ENCODE measurements at places on chromosomes 7 and 10.

DNA sequence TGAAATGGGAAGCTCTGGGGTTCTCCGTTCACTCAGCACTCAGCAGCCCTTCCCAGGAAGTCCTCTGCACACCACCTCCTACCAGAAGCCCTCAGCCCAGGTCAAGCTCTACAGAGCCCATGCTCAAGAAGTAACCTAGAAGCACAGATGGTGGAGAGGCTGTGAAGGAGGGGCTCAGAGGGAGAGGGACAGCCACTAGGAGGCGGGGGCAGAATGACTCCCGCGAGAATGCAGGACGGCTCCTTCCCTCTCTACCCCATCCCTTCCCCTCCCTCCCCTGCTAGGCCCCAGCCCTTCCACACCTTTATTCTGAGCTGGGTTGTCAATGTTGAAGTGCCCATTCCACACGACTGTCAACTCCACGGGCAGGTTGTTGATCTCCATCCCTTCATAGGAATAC is 373.2 kb downstream of the PLXNA4 start:
- no peak for DNase-seq

- no peak for DNase-seq
Measured at GRCh38 chr10:111531690-111532089, 454.9 kb downstream of the ADRA2A start.

- DNase-seq: no peak
Measured at GRCh38 chr7:39033885-39034624, 56.3 kb downstream of the POU6F2 start.

- no peak for DNase-seq
Measured at GRCh38 chr7:100825215-100825671, 2.1 kb downstream of the EPHB4 start.

- DNase-seq: no peak
Measured at GRCh38 chr7:142832417-142832816, 22.5 kb upstream of the EPHB6 start.

- DNase-seq: no peak
Measured at GRCh38 chr7:51253157-51253556, 63.5 kb downstream of the COBL start.

DNA sequence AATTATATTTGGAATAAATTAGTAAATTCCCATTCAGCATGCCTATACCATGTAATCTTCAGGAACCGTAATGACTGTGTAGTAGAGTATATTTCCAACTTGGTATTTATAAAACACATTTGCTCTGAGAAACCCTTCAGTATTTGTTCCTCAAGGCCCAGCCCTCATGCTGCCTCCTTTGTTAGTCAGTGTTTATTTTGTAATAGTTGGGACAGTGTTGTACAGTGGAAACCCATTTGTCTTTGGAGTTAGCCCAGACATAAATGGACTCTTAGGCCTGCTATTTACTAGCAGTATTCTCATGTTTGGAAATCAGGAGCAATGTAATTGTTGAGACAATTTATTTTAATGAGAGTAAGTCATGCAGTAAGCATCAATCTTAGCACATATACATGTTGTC is 686.9 kb downstream of the AUTS2 start:
- no peak for DNase-seq

- DNase-seq: no peak
Measured at GRCh38 chr7:81367326-81367931, 402.4 kb downstream of the HGF start.

GRCh38 chr10:98852686-98853085 is 383.0 kb downstream of the HPSE2 start:
- no peak for DNase-seq

GRCh38 chr10:70265032-70265689 is 18.6 kb downstream of the NPFFR1 start:
- no peak for DNase-seq

- no peak for DNase-seq
Measured at GRCh38 chr10:60222047-60222446, 167.6 kb downstream of the ANK3 start.

DNA sequence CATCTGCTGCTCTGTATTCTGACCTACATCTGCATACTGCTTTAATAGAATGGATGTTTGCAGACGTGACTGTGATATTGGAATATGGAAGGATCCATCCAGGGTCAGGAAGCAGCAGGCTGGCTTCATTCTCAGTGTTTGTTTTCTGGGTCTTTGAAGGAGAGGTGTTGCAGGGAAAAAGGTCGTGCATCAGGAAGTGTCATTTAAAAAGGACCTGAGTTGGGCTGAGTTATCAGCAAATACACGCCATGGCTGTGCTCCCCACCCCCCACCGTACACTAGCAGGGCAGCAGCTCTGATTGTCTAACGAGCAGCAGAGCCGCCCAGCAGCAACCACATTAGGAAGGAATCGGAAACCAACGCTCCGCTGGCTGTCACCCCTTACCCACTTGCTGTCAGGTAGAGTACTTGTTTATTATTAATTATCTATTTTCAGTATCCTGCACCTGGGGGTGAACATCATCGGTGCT is 63.1 kb upstream of the STEAP1B start:
- no peak for DNase-seq

- no peak for DNase-seq
Measured at GRCh38 chr7:94374231-94374630, 20.5 kb upstream of the COL1A2 start.

DNA sequence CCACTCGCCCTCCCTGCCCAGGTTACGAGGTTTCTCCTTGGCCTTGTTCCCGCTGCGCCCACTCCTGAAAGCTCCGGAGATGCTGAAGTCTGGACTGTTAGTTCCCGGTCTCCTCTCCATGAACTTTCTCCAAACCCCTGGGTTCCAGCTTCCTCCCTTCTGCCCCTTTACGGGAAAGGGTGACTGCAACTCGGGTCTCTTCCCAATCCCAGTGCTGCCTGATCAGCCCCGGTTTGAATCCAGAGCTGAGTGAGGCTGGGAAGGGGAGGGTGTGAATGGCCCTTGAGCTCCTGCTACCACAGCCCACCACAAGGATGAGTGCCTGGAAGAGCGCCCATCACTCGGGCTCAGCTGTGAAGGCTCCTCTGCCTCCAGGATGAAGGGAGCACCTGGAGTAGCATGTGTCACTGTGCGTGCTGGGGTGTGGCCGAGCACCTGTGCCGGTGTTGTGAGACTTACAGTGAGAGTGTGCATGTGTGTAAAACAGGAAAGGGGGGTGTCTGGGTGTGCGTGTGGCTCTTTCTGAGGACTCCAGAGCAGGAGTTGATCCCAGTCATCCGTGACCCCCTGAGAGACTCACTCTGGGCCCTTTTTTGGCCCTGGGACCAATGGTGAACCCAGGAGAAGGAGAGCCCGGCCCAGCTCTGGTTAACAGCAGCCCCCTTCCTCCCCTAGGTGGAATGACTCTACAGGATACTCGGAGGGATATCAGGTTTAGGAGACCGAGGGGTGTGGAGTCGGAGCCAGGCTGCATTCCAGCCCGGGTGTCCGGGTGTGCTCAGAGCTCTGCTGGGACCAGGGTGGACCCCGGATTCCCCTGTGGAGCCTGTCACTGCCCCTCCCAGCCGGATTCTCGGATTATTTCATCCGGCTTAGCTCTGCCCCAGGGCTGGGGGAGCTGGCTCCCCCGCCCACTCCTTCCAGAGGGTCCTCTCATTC is 1.1 kb upstream of the ZNF467 start:
- DNase-seq: no peak

- no peak for DNase-seq
Measured at GRCh38 chr10:113716109-113716910, 35.2 kb upstream of the PLEKHS1 start.

- DNase-seq: no peak
Measured at GRCh38 chr7:47647918-47648250, 66.0 kb upstream of the TNS3 start.

DNA sequence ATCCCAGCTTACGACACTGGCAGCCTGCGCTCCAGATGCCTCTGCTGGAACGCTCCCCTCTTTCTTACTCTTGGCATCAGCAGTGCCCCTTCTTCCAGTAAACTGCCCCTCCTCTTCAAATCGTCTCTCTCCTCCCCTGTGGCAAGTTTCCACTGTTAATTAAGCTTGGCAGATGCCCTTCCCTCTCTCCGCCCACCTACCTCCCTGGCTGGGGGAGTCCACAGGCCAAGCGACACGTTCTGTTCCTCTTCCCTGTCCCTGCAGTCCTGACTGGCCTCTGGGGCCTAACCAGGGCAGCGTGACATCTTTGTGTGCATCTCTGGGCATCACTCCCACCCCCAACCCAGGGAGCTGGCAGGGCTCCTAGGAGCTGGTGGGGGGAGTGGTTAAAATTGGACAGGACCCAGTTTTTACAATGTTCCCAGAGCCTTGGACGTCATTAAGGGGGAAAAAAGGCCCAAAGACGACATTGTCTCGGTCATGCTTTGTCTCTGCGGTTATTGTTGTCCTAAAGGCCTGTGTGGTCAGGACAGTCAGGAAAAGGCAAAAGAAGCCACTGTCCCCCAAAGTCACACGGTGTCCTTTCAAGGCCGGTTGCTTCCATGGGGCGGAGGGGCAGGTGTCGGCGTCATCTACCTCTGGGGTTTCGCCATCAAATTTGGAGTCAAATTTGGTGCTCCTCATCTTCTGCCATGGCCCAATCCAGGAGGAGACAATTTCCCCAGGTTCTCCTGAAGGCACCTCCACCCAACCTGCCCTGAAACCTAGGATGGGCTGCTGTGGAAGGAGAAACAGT is 54.2 kb downstream of the DLG5 start:
- no peak for DNase-seq

DNA sequence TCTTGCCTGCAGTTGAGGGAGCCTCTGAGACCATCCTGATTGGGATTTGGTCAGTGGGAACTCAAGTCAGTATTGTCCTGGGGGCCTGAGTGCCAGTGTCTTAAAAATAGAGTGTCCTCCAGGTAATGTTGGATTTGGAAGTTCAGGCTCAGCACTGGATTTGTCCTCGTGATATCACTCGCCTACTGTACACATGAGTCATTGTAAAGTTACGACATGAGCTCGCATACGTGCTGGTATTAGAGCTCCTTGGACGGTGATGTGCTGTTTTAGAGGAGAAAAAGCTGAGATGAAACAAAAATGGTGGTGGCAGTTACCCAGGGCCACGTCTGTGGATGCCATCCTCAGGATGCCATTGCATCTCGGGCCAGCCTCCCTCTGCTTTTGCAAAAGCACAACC is 78.2 kb downstream of the MGMT start:
- no peak for DNase-seq

GRCh38 chr7:156865493-156865892 is 27.5 kb downstream of the LMBR1 start:
- no peak for DNase-seq

DNA sequence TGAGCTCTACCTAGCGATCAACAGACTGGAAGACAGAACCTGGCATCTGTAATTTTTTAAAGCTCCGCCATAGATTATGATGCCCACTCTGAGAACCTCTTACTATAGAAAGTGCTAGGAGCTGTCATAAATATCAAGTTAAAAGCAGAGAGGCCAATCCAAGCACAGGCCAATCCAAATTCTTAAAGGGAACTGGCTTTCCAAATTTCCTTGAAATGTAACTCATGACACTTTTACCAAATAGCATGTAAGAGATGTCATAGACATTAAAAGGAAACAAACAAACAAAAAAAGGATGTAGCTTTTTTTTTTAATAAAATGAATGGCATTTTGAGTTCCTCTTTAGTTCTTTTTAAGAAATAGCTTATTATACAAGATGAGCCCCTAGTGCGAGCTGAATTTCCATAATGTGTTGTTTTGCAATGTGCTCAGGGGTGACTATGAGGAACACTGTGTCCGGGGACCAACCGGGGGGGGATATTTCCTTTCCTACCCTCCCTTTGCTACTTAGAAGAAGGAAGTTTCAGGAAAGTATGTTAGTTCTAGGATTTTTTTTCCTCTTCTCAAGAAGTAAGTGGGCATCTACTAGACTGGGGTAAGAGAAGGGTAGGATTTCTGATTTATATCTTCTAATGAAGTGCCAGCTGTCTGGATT is 23.7 kb upstream of the MRC1 start:
- DNase-seq: no peak

DNA sequence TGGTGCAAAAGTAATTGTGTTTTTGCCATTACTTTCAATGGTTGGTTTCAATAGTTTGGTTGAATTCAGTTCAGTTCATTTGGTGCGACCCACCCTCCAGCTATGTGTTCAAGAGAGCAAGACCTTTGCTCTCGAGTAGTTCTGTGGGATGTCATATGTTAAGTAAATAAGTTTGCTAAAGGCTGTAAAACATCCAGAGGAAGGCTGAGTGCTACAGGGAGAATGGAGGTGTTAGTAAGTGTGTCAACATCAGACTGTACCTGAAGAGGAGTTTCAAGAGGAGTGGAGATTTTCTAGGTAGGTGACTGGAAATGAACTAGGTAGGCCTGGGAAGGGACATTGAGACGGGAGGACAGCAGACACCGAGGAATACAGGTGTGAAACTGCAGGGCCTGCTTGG is 147.7 kb downstream of the SH2D4B start:
- no peak for DNase-seq

GRCh38 chr7:12550956-12551355 is 19.6 kb upstream of the SCIN start:
- DNase-seq: no peak

- DNase-seq: no peak
Measured at GRCh38 chr10:48670978-48671913, 13.4 kb upstream of the WDFY4 start.

GRCh38 chr10:110556969-110557601 is 10.4 kb upstream of the SMC3 start:
- peak; percentile 54 for DNase-seq

DNA sequence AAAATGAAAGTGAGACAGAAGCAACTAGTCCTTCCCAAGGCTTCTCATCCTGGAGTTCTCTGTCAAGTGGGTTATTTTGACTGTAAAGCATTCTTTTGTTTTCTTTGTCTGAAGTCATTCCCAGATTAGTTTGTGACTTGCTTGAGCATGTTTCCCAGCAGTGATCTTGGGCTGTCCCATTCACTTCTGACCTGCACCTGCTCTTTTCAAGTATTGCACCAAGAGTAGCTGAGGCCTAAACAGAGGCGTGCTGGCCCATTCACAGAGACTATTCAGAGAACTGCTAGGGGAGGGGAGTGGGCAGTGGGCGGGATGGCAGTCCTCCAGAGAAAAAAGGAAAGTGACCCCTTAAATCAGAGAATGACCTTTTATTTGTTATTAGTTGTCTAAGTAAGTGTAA is 61.3 kb downstream of the CACNA2D1 start:
- DNase-seq: no peak

GRCh38 chr10:43041422-43042342 is 35.2 kb upstream of the RET start:
- DNase-seq: no peak

GRCh38 chr7:94298943-94299342 is 95.8 kb upstream of the COL1A2 start:
- DNase-seq: no peak

GRCh38 chr7:50834679-50835078 is 52.0 kb upstream of the GRB10 start:
- no peak for DNase-seq

GRCh38 chr10:129417870-129418269 is 49.2 kb upstream of the MGMT start:
- no peak for DNase-seq

GRCh38 chr7:134806197-134806596 is 26.8 kb downstream of the CALD1 start:
- no peak for DNase-seq

DNA sequence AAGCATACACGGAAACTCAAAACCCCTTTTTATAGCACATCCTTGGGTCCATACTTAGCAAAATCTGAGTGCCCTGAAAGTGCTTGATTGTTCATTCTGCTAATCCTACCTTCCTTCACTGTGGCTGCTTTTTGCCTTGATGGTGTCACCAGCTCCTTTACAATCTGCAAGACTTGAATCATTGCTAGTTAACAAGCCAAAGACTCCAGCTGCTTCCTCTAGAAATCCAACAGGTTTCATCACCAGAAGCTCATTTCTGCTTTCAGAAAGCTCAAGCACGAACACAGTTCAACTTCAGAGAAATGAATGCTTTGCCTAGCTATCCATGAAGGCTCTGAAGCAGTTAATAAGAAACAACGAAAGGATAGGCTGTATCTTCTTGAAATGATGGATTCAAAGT is 38.0 kb downstream of the USP6NL start:
- no peak for DNase-seq

- no peak for DNase-seq
Measured at GRCh38 chr10:119342335-119342734, 135.0 kb downstream of the GRK5 start.

Data from stimulated activated CD4-positive, alpha-beta T cell treated with anti-CD3 and anti-CD28 coated beads, Interleukin-4, amount 100 ng/mL, for 4 hours (primary cell).